ENCODE measurements at places on chromosomes 3 and 15. TPM values are rescaled to one million over a fixed set of nuclear protein-coding genes. Genes with fewer than 3 reads are reported as not detected.
A peak's percentile ranks its signal among the peaks of the same experiment; 100 is the strongest.

The NR2E3 gene
- total RNA-seq = 0.98 TPM

The CCR9 gene
- not detected for total RNA-seq

The MUSTN1 gene
- 30.2 TPM for total RNA-seq

The SNTN gene
- not detected for total RNA-seq

The GOLGA8R gene
- 3.2 TPM for total RNA-seq

The AGTR1 gene
- total RNA-seq = 12.0 TPM

The SLC12A6 gene
- 73.4 TPM for total RNA-seq

The SI gene
- total RNA-seq = not detected

The GOLGA6L10 gene
- total RNA-seq = 3.4 TPM

The ZMYND10 gene
- 0.74 TPM for total RNA-seq

The ZNF620 gene
- total RNA-seq = 1.5 TPM

GRCh38 chr3:72210261-72210660 is 425.3 kb upstream of the PROK2 start:
- DNase-seq = no peak

- no peak for DNase-seq
These were observed 1.1 kb downstream of the TFDP2 start for GRCh38 chr3:142148044-142148791.

GRCh38 chr3:52397676-52398399 is 47.1 kb downstream of the SEMA3G start:
- no peak for DNase-seq

DNA sequence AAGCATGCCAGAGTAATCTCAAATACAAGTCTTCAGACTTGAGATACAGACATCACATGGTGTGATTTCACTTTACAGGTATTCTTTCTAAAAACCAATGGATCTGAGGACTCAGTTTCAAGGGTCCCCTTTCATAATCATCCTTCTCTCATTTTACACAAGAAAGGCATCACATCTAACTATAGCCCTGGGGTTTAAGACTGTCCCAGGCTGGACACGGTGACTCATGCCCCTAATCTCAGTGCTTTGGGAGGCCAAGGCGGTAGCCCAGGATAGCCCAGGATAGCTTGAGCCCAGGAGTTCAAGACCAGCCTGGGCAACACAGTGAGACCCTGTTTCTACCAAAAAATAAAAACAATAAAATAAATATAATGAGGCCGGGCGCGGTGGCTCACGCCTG is 36.4 kb downstream of the UBP1 start:
- DNase-seq = no peak

GRCh38 chr3:14537590-14538450 is 2.3 kb downstream of the GRIP2 start:
- DNase-seq = no peak

GRCh38 chr3:196620161-196620604 is 19.3 kb upstream of the NRROS start:
- DNase-seq = no peak

GRCh38 chr15:85044251-85044853 is 62.7 kb downstream of the PDE8A start:
- no peak for DNase-seq

DNA sequence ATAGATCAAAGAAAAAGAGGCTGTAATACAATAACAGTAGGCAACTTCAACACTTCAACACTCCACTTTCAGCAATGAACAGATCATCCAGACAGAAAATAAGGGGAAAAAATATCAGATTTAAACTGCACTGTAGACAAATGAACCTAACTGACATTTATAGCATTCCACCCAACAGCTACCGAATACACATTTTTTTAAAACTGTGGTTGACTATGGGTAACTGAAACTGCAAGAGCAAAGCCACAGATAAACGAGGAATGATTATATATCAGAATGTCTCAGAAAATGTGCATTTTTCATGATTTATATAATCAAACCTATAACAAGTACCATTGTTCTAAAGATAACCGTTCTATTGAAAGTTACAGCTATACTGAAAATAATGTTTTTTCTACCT is 514.9 kb upstream of the DPPA4 start:
- no peak for DNase-seq

GRCh38 chr3:124791639-124792151 is 61.4 kb downstream of the UMPS start:
- DNase-seq = no peak

- no peak for DNase-seq
These were observed 16.6 kb downstream of the HAPLN3 start for GRCh38 chr15:88878720-88879184.

DNA sequence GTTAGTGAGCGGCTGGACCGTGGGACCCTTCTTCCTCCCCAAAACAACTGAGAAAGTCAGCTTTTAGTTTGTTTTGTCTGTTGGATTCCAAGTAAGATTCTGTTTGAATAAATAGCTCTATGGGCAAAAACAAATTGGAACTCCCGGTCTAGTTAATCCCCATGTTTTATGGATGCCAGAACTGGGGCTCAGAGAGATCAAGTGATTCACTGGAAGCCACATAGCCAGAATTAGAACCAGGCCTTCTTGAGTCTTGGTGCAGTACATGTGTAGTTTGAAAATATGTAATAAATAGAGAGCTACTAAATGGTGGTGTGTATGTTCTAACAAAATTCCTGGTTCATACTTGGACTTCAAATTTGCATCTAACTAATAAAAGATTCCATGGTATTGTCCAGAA is 29.3 kb upstream of the POLR2M start:
- no peak for DNase-seq

GRCh38 chr3:111967651-111968274 is 11.1 kb upstream of the ABHD10 start:
- DNase-seq = no peak

- DNase-seq = no peak
These were observed 2.7 kb downstream of the TYRO3 start for GRCh38 chr15:41561777-41562145.

- DNase-seq = no peak
These were observed 576.9 kb upstream of the NECTIN3 start for GRCh38 chr3:110494728-110495127.

DNA sequence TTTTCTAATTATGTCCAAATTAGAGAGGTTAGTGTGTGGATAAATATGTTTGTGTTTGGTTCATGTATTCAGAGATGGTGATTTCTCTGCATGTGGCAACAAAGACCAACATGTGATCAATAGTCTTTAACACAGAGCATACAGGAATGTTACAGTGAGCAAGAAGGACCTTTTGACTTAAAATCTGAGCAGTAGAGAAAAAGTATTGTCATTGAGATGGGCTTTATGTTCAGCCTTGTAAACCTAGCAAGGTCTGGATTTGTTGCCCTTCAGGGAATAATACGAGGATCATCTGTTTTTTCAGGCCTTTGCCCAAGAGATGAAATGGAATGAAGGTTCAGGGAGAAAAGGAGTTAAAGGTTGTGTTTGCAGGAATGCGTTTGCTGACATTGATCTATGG is 161.8 kb upstream of the NECTIN3 start:
- no peak for DNase-seq

DNA sequence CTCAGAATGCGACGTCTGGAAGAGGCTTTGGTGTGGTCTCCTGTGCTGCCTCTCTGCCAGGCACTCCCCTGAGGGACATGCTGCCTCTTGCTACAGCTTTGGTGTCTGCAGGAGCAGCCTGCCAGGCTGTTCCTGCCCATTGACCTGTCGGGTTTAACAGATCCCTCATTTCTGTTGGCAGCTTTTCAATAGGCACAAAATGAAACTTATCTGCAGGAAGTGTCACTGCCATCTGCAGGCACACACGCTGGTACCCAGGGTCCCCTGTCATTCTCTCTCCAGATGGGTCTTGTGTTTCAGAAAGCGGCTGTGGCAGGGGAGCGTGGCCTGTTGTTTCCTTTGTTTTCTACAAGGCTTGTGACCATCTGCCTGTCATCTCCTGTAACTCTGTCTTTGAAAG is 328.3 kb upstream of the CHRM5 start:
- DNase-seq = no peak

DNA sequence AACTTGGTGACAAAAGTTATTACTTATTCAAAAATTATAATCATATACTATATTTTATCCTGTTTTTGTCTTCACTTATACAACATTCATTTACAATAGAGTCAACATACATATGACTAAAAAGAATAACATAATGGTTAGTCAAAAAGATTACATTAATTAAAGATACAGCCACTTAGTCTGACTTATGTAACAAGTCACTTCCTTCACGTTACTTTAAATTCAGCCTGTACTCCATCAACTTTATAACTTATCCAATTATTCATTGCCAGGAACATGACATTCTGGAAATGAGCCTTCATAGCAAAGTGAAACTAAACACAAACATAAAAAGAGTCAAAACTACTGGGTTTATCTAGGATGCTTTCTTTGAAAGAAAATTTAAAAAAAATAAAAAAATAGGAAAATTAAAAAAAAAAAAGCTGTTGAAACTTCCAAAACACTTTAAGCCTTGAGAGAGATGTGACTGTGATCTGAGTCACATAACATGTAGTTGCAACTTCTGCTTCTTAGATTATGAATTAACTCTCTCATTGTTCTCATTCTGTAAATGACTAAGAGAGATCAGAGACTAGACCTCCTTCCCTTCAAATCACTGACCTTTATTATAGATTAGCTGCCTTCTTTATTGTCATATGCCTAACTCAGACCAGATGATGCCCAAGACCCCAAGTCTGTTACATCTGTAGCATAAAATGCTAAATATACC is 107.8 kb downstream of the MYRIP start:
- DNase-seq = no peak

- no peak for DNase-seq
These were observed 9.9 kb upstream of the PAQR9 start for GRCh38 chr3:142973217-142974009.

DNA sequence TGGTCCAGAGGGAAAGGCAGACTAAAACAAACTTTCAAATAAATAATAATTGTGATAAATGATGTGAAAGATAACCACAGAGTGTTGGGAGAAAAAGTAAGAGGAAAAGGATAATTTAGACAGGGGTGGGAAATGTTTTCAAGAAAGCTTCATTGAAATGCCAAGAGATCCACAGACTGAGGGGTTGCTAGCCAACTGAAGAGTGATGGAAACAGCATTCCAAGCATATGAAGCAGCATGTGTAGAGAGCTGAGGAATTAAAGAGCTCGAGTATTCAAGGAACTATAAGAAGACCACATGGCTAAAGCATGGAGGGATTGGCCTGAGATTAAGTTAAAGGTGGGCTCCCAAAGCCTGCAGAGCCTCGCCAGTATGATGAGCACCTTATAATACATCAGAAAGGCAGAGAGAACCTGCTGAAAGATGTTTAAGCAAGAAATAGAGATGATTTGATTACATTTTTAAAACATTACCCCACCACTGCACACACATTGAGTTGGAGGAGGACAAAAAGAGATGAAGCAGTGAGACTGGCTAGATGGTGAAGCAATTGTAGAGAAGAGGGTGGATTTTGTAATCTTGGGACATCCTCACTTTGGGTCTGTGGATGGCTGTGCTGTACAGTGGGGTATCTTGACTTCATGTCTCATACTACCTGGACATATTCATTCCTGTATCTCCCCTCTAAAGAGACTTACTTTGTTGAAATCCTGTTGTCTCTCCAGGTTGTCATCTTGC is 100.8 kb downstream of the STAC start:
- no peak for DNase-seq

- DNase-seq = no peak
These were observed 330.5 kb upstream of the CTDSPL start for GRCh38 chr3:37531066-37531720.

DNA sequence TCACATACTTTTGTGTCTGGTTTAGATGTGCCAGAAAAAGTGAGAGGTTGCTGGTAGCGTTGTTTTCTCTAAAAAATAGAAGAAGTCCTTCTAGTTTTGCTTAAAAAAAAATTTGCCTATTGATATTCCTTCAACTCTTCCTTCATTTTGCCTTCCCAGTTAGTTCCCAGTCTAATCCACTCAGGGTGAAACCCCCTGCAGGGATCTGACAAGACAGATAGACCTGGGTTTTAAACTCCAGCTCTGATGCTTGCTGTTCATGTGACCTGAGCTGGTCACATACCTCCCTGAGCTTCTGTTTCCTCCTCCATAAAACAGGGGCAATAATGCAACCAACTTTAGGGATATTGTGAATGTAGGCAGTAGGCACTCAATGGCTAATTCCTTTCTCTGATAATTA is 18.6 kb upstream of the KCTD6 start:
- DNase-seq = no peak

DNA sequence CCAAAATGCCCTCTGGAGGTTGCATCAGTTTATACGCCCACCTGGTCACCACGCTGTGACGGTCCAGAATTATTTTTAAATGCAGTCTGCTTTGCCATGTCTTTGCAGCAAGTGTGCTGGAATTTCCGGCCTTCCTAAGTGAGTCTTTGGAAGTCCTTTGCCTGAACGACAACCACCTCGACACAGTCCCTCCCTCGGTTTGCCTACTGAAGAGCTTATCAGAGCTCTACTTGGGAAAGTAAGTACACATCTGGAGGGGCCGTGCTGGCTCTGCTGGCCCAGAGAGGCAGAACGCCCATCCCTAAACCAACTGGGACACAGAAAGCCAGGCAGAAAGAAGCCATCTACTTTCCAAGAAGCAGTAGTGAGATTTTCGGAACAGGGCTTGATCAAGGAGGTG is 101.8 kb downstream of the LRRK1 start:
- DNase-seq = peak; percentile 60
